ENCODE measurements at places on chromosomes 3 and 15.

DNA sequence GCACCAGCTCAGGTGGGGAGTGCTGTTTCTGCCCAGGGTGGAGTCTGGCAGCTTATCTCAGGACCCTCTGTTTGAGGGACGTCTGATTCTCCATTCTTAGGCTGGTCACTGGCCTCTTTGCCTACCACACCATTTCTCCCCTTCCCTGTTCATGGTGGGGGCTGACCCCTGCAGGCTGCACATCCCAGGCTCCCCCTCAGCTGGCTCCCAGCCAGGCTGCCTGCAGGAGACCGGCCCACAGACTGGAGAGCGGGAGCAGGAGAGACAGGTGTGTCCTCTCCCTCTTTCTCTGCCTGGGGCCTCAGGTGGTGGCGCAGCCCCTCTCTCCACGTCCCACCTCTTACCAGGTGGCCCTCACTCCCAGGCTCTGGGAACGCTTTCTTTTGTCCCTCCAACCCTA lies 60.8 kb downstream of the RAB11A start:
- DNase-seq = no peak

GRCh38 chr15:79522656-79523055 lies 90.5 kb downstream of the MINAR1 start:
- DNase-seq = no peak

DNA sequence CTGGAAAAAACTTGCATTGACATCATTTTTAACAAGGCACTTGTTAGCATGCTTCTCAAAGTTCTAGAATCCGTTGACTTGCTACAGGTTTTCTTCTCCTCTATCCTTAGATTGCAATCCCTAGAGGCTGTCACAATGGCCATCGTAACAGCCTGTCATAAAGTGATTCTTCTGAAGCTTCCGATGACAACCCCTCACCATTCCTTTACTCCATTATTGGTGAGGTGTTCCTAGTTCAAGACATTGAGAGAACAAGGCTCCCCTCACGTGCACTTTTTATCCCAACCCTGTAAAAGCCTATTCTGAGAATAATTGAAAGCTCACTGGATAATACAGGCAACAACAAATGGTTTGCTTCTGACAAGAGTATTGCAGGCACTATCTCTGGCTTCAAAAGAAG lies 131.4 kb downstream of the ROBO1 start:
- DNase-seq = no peak

GRCh38 chr3:158792709-158793108 lies 9.1 kb upstream of the MFSD1 start:
- DNase-seq = peak; percentile 66

DNA sequence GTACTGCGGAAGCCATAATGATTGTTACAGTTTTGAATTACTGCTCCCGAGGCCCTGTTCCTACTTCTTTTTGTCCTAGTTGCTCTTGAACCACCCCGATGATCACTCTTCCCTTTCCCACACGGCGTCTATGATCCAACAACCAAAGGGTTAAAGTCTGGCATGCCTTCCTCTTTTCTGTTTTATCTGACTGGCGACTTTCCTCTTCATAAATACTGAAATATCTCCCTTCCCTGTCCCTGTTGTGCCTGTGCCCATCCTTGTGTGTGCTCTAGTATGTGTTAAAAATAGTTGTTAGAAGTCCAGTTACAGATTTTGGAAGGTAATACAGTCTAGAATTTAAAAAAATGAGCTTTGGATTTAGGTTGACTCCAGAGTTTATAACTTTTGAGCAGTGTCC lies 83.6 kb downstream of the AKAP13 start:
- no peak for DNase-seq

DNA sequence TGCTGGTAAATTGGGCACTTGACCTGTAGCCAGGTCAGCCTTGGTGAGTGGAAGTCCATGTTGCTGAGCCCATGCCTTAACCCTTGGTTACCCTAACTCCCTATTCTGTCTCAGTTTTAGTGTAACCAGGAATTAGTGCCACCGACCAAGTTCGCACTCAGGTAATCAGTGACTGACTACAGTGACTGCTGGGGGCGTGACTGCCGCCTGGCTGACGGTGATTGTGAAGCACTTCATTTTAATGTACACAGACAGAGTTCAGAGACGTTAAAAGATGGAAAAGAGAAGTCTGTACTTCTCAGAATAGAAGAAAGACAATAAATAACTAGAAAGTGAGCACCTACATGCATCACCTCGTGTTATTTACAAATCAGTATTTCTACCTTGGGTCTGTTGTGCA lies 17.3 kb downstream of the CFAP161 start:
- DNase-seq = no peak

GRCh38 chr3:170997961-170998913 lies 28.3 kb downstream of the SLC2A2 start:
- peak; percentile 6 for DNase-seq

- no peak for DNase-seq
Observed at GRCh38 chr3:39358333-39358732, 24.8 kb upstream of the SLC25A38 start.

GRCh38 chr3:14470461-14470860 lies 68.1 kb downstream of the SLC6A6 start:
- no peak for DNase-seq

DNA sequence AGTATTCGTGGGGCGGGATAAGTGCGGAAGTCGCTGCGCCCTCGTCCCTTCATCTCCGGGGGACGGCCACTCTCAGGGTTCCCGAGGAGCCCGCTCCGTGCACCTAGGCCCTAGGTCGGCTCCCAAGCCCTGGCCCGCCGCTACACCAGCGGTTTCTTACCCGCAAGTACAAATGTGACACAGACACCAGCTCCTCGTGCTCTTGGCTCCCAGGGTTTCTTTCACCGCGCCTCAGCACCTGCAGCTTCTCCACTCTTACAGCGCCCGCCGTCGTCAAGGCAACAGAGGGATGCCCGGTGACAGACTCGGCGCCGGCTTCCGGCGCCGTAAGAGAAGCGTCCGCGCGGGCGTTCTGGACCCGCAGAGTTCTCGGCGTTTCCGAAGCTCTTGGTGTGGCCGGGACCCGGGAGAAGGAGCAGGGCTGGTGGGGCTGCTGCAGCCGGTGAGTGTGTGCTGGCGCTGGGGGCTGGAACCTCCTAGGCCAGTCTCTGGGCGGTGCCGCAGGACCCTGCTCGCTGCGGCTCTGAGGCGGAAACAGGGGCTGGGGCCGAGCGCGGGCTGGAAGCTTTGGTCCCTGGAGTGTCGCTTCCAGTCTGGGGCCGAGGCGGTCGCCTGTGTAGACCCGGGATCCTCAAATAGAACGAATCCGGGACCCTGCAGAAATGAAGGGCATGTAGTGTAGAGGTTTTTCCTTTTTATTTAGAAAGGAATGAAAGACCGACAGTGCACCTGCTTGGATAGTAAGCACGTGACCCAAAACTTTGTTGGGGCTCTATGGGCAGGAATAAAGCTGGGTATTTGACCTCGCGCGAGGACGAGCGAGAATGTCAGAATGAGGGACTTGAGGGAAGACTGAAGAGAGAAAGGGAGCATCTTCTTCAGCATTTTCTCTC lies 155.4 kb upstream of the GOLGA6L4 start:
- no peak for DNase-seq

DNA sequence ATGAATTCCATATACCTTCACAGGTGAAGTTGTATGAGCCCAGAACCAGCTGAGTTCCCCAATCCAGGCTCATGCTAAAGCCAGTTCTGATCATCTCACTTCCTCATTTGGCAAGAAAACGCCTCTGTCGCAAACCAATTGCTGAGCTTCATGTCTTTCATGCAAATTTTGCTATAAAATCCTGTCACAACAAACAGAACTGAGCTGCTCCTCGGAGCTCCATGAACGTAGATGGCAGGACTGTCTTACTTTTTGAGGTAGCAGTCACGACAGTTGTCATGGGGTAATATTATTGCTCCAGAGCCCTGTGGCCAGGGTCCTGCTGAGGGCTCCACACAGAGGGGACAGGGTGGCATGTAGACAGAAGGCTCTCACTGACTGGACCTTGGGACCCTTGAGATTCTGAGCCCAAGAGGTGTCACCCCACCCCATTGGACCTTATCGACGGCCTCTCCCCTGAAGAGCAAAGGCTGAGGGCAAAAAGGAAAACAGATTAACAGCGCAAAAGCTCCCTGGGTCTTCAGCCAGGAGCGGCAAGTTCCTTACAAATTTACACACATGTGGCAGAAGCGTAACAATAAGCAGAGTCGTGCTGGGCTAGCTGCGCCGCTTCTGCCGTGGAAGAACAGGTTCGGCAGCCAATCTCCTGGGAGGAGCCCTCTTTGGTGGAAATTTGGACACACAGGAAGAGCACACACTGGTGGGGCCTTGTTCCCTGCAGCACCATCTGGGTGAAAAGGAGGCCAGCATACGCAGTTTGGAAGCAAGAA lies 249.2 kb downstream of the OPA1 start:
- DNase-seq = no peak

- no peak for DNase-seq
Observed at GRCh38 chr3:167609156-167609555, 44.6 kb downstream of the WDR49 start.

- DNase-seq = peak; percentile 22
Observed at GRCh38 chr3:74465715-74466410, 148.6 kb downstream of the CNTN3 start.

GRCh38 chr3:23461069-23461468 lies 257.9 kb downstream of the UBE2E2 start:
- DNase-seq = peak; percentile 14

DNA sequence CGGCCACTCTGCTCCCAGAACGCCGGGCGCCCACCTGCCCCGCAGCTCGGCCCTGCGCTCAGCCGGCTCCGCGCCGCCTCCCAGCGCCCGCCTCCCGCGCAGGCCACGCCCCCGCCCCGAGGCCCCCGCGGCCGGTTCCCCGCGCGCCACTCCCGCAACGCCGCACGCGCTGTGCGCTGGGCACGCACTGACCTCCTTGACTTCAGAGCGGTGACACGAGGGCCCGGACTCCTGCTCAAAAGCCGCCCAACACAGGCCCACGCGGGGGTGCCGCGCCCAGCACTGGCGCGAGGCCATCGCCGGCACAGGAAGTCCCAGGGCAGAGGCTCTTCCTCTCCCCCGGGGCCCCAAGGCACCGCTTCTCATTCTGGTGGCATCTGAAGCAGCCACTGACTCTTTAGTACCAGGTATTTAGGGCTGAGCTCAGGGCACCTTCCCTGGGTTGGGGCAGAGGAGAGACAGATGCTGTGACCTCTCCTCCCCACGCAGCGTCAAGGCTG lies 12.4 kb downstream of the TNK2 start:
- peak; percentile 40 for DNase-seq

GRCh38 chr3:123679712-123680386 lies 95.0 kb upstream of the HACD2 start:
- no peak for DNase-seq

DNA sequence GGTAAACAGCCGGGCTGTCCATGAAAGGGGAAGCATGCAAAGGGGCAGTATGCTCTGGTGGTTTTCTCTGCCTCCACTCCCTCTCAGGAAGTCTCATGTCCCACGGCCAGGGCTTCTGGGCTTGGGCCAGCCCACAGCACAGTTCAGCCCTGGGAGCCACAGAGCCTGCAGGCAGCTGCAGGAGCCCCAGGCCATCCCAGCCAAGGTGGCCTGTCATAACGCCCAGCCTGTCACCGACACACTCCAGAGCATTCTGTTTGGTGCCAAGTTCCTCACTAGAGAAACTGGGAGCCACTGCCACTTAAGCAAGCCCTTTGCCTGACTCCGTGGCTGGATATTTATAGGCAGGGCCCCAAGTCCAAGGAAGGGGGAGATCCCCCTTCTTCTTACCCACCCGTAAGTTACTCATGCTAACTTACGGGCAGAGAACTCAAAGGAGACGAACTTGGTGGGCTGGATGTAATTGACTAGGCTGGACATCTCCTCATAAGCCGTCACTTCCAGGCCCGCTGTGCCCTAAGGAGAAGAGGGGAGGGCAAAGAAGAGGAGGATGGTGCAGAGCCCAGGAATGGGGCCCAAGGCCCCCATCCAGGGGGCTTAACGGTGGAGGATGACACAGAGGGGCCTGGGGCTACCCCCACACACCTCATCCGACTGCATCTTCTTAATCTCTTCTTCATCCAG lies 11.7 kb downstream of the PLCB2 start:
- DNase-seq = no peak

DNA sequence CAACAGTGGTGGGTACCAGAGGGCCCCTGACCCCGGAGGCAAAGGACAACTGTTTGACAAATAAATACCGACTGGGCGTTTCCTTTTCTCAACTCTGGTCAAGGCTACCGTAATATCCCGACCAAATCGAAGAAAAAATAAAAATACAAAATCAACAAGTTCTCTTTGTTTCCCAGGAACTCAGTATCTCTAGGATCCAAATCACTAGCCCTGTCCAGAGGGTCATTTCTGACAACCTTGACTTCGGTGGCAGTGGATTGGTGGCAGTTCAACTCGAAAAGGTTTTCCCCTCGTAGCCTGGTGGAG lies 456 bp upstream of the DGKG start:
- no peak for DNase-seq

- DNase-seq = no peak
Observed at GRCh38 chr15:83340087-83340486, 55.6 kb upstream of the BNC1 start.

- peak; percentile 67 for DNase-seq
Observed at GRCh38 chr3:161423911-161424522, 52.7 kb upstream of the SPTSSB start.

GRCh38 chr15:98647026-98647773 lies 1.1 kb upstream of the IGF1R start:
- DNase-seq = peak; percentile 52

DNA sequence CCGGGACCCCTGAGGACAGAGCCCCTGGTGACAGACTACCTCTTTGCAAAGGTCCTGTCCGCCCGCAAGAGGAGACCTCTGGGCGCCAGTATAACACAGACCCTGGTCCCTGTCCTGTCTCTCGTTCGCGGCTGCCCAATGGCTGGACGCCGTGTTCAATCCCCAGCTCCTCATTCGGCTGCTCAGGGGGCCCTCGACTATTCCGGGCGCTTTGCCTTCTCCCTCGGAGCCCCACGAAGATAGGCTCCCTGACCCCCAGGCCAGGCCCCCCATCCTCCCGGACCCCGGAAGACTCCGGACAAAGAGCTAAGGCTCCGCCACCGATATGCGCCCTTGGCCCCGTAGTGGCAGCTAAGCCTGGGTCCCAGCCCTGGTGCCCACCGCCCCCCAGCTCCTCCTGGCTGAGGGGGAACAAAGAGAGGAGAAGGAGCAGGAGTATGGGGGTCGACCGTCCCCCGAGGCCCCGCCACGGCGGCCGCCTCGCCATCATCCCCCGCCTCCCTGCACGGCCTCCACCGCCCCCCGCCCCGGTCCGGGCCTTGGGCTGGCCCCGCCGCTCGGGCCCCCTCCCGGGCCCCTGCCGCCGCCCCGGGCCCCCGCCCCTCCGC lies 437 bp downstream of the CELSR3 start:
- no peak for DNase-seq

- peak; percentile 84 for DNase-seq
Observed at GRCh38 chr3:99783011-99783573, 34.6 kb upstream of the CMSS1 start.
